Tibial nerve (tissue), 4 donors: ENCODE measurements at places on chromosomes 3 and 15. TPM values are rescaled to one million over a fixed set of nuclear protein-coding genes. Genes with fewer than 3 reads are reported as not detected.

DNA sequence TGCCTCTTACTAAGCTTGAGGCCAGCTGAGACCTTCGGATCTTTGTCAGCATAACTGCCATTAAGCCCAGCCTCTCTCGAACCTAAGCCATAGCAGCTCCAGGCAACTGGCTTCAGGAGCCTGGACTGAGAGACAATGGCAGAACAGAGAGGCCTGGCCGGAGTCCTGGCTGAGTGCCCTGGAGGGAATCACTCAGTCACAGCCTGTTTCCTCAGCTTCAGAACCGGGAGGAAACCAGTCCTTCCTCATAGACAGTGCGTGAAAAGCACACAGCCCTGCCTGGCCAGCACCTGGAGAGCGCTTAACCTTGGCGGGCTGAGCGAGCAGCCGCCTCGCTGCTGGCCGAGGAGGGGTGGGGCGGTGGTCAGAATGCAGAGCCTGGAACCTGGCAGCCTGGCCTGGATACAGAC lies 21.6 kb downstream of the RNU5B-1 start:
- peaks cover 5% of the 10 kb centered on the region for H3K4me1 ChIP-seq
- no peak for DNase-seq
- H3K27ac ChIP-seq = no peak overlapping the region
- H3K4me3 ChIP-seq = no peak overlapping the region
- no peaks in the 10 kb centered on the region for H3K27me3 ChIP-seq

- no peak overlapping the region for H3K4me3 ChIP-seq
- H3K4me1 ChIP-seq = peaks cover 30% of the 10 kb centered on the region
- no peak for DNase-seq
- H3K36me3 ChIP-seq = no peaks in the 10 kb centered on the region
- no peaks in the 10 kb centered on the region for H3K27me3 ChIP-seq
- H3K27ac ChIP-seq = no peak overlapping the region
Measured at GRCh38 chr15:56931639-56932508, 13.4 kb downstream of the TCF12 start.

DNA sequence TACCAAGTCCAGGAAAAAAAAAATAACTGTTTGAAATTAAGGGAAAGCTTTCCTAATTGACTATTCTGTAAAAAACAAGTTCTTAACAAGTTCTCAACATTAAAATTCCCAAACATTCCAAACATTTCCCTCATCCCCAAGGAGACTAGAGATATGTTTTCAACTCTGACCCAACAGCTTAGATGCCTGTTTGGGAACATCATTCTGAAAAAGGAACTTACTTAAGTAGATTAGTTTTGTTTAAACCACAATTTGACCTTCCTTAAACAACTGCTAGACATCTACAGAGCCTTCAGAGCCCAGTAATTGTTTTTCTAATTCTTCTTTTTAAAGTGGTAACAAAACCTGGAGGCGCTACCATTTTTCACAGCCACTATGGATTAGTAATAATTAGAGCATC lies 12.8 kb downstream of the UBR1 start:
- DNase-seq = no peak
- H3K4me3 ChIP-seq = no peak overlapping the region
- no peaks in the 10 kb centered on the region for H3K27me3 ChIP-seq
- no peaks in the 10 kb centered on the region for H3K36me3 ChIP-seq
- no peaks in the 10 kb centered on the region for H3K4me1 ChIP-seq

GRCh38 chr3:190485830-190486532 lies 27.9 kb upstream of the IL1RAP start:
- no peak for DNase-seq
- H3K4me1 ChIP-seq = peaks cover 3% of the 10 kb centered on the region
- H3K27me3 ChIP-seq = no peaks in the 10 kb centered on the region
- no peak overlapping the region for H3K4me3 ChIP-seq

DNA sequence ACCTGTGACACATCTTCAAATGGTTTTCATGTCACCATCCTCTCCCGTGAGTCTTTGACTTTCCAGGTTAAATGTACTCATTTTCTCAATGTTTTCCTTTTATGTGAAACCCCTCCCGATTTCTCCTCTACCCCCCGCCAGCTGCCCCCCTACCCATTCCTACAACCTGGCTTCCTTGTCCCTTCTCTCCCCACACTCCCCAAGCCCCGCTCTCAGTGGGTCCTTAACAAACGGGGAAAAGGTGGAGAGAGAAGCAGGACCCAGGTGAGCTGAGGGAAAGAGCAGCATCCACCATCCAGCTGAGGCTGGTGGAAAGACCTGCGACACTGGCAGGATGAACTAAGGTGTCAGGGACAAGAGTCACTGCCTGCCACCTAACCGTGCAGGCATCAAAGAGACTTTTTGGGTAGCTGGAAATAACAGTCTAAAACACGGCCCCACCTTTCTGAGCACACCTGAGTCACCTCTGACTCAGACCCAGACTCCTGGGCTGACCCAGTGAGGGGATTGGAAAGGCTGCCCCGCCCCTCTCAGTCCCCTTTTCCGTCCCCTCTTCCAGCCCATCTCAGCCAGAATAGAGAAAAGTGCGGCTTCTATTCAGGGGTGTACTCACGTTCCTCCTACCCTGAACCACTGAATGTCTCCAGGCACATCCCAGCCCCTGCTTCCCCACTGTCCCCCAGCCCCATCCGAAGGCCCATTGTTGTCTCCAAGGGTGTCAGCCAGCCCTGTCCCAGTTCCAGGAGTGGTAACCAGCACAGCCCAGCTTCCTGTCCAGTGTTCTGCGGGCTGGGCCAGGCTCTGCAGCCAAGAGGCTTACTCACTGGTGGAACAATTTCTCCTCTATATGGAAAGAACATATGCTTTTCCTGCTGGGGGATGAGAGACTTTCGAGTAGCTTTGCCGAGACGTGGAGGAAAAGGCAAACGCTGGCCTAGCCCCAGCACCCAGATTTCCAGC lies 20.4 kb downstream of the ISG20 start:
- no peaks in the 10 kb centered on the region for H3K36me3 ChIP-seq
- peaks cover 23% of the 10 kb centered on the region for H3K4me1 ChIP-seq
- peak overlapping the region; percentile 25 for H3K27ac ChIP-seq
- H3K27me3 ChIP-seq = no peaks in the 10 kb centered on the region

DNA sequence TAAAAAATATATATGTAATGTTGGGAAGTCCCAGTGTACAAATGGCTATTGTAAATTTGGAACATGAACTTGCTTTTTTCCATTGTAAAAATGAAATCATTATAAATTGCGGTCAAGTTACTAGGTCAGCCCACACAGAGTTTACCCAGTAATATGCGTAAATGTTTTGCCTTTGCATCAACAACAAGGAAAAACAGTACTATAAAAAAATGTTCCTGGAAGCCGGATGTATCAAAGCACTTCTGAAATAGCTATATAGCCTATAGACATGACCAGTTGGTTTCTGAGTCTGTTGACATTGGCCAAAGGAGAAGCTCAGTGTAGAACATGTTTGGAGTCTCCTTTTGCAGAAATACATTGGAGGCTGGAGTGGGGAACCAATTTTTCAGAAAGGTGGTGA lies 23.2 kb downstream of the CTNNB1 start:
- no peak for DNase-seq
- peaks cover 77% of the 10 kb centered on the region for H3K4me1 ChIP-seq
- H3K4me3 ChIP-seq = no peak overlapping the region
- H3K36me3 ChIP-seq = peaks cover 32% of the 10 kb centered on the region

DNA sequence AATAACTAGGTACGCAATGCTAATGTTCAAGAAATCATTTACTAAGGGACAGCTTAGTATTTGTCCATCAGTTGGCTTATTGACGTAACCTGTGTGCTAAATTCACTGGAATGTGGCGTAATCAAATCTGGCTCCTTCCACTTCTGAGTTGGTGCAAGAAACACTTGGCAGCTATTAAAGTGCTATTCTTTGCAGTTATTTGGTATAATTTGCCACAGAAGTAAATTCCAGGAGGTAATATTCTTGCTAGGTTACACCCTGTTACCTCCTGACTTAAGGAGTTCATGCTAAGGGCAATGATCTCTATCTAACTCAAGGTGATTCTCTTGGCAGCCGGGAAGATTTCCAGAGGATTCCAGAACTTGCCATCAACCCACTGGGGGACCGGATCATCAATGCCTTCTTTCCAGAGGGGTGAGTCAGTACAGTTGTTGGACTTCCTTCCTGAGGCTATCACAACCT lies 25.5 kb downstream of the CHP1 start:
- no peak overlapping the region for H3K27ac ChIP-seq
- no peak for DNase-seq
- H3K36me3 ChIP-seq = no peaks in the 10 kb centered on the region
- H3K4me1 ChIP-seq = no peaks in the 10 kb centered on the region

- no peaks in the 10 kb centered on the region for H3K36me3 ChIP-seq
- no peak overlapping the region for H3K4me3 ChIP-seq
- no peaks in the 10 kb centered on the region for H3K4me1 ChIP-seq
- no peak overlapping the region for H3K27ac ChIP-seq
- DNase-seq = no peak
- no peaks in the 10 kb centered on the region for H3K27me3 ChIP-seq
Measured at GRCh38 chr15:38930851-38931572, 366.4 kb upstream of the RASGRP1 start.

DNA sequence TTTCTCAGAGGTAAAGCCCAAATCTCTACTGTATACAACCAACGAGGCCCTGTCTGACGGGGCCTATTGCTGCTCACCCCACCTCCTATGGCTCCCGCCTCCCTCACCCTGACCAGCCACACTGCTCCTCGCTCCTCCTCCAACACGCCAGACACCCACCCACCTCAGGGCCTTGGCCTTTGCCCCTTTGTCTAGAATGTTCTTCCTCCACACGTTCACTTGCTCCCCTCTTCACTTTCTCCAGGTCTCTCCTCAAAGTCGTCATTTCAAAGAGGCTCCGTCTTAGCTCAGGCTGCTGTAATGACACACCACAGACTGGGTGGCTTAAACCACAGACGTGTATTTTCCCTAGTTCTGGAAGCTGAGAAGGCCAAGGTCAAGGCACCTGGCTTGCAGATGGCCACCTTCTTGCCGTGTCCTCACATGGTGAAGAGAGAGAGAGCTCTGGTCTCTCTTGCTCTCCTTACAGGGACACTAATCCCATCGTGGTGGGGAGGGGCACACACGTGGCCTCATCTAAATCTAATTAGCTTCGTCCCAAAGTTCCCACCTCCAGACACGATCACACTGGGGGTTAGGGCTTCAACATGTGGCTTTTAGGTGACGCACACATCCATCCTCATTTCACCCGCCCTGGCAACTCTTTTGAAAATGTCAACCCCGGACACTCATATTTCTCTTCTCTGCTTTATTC lies 98.2 kb downstream of the TLE3 start:
- no peaks in the 10 kb centered on the region for H3K36me3 ChIP-seq
- no peak for DNase-seq
- H3K27ac ChIP-seq = no peak overlapping the region
- no peak overlapping the region for H3K4me3 ChIP-seq

- H3K4me3 ChIP-seq = no peak overlapping the region
- H3K36me3 ChIP-seq = no peaks in the 10 kb centered on the region
- no peak overlapping the region for H3K27ac ChIP-seq
- peak; percentile 20 for DNase-seq
- H3K27me3 ChIP-seq = no peaks in the 10 kb centered on the region
- H3K4me1 ChIP-seq = peaks cover 5% of the 10 kb centered on the region
Measured at GRCh38 chr3:128322030-128323022, 144.4 kb downstream of the DNAJB8 start.

- no peak overlapping the region for H3K4me3 ChIP-seq
- H3K4me1 ChIP-seq = no peaks in the 10 kb centered on the region
- no peaks in the 10 kb centered on the region for H3K27me3 ChIP-seq
- no peaks in the 10 kb centered on the region for H3K36me3 ChIP-seq
Measured at GRCh38 chr15:82297546-82297945, 34.9 kb downstream of the SAXO2 start.

GRCh38 chr15:88104357-88104756 lies 152.2 kb downstream of the NTRK3 start:
- H3K36me3 ChIP-seq = no peaks in the 10 kb centered on the region
- no peak overlapping the region for H3K4me3 ChIP-seq
- no peak for DNase-seq

DNA sequence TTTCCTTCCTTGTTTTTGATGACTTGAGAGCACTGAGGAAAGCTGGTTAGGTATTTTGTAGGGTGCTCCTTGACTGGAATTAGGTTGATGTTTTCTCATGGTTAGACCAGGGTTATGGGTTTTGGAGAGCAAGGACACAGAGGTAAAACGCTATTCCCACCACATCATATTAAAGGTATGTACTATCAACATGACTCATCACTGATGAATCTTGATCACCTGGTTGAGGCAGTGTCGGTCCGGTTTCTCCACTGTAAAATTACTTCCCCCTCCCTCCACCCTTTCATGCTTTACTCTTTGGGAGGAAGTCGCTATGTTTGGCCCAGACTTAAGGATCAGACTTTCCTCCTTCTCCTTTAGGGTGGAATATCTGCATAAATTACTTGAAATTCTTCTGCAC lies 201.6 kb downstream of the EDEM1 start:
- no peak overlapping the region for H3K27ac ChIP-seq
- H3K4me1 ChIP-seq = no peaks in the 10 kb centered on the region
- no peak overlapping the region for H3K4me3 ChIP-seq
- no peak for DNase-seq
- no peaks in the 10 kb centered on the region for H3K36me3 ChIP-seq
- no peaks in the 10 kb centered on the region for H3K27me3 ChIP-seq

DNA sequence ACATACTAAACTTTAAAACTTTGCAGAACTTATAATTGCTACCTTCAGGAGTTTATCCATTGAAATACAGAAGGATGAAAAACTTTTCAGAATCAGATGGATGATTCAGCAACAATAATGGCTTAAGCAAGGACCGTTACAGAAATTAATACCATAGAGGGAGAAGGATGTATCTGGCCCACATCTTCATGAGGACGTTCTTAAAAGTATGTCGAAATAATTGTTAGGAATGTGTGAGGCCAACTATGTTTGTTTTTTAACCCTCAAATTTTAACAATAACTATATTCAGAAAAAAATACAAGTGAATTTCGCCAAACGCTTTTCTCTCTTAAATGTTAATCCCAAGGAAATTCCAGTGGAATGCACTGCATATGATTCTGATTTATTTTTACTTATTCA lies 105.2 kb upstream of the EPHA3 start:
- H3K27ac ChIP-seq = no peak overlapping the region
- H3K4me1 ChIP-seq = no peaks in the 10 kb centered on the region
- no peak overlapping the region for H3K4me3 ChIP-seq
- H3K27me3 ChIP-seq = no peaks in the 10 kb centered on the region
- H3K36me3 ChIP-seq = no peaks in the 10 kb centered on the region
- DNase-seq = no peak

The ENTPD3 gene
- 0.42 TPM for total RNA-seq

The CYP1A2 gene
- total RNA-seq = not detected

The EIF4E3 gene
- total RNA-seq = 23.8 TPM

The SOX14 gene
- total RNA-seq = not detected

The CCDC50 gene
- total RNA-seq = 83.5 TPM

The MST1R gene
- 2.2 TPM for total RNA-seq

The CATSPER2 gene
- 18.6 TPM for total RNA-seq

The GXYLT2 gene
- total RNA-seq = 33.6 TPM

The KLHL40 gene
- not detected for total RNA-seq
